ENCODE measurements at places on chromosomes 11 and 22.

DNA sequence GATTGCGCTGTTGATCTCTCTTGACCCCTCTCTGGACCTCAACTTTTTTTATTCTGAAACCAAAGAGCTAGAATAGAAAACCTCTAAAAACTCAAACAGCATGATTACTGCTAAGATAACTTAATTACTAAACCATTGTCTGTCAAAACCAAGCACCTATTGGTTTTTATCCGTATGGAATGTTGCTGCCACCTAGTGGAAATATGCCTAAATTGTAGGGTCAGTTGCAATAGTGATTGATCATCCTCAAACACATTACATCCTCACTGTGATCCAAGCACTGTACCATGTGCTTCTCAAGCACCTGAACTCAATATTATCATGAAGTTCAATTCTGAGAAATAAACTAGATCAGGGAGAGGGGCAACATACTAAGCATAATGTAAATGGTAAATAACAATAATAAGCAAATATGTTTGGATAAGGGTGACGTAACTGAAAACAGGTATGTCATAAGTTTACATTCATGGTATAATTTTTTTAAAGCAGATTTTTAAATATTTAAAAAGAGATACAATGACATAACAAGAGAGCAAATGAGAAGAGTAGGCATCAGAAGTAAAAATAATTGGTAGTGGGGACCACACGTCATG lies 3.8 kb upstream of the OR5A2 start:
- DNase-seq, result no peak

- no peak for DNase-seq
These were observed 3.9 kb downstream of the FRMD8 start for GRCh38 chr11:65390099-65390941.

- DNase-seq, result peak; percentile 43
These were observed 13.3 kb upstream of the CACNA1I start for GRCh38 chr22:39556970-39557841.

DNA sequence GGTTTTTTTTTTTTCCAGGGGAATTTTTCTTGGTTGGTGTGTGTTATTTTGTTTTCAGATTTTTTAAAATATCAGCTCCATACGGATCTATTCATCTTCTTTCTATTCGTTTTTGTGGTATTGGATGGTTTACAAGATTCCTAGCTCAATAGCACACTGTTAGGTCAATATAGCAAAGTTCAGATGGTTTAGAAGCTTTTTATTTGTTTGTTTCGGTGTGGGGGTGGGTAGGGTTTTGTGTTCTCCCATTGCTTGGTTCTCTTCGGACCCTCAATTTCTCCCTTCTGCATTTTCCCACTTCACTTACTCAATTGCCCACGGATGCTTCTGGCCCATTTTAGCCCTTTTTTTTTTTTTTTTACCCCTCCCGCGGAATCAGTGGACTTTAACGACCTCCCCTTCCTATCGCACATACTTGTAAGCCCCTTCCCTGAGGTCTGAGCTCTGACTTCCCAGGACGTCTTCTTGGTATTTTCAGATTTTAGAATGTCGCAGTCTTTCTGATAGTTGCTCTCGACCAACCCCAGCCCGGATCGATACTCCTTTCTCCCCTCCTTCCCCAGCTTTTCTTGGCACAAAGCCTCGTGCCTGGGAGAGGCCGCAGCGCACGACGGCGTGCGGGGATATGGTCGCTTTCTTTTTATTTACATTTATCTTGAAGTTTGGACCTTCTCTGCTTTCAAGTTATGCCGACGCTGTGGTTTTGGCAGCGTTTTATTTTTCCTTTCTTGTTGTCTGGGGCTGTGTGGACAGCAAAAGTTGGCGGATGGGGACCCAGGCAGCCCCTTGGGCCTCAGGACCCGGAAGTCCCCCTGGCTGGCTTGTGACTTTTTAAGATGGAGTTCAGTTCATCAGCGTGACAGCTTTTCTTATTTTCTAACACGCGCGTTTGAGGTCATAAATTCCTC lies 4.4 kb upstream of the SPDYC start:
- DNase-seq, result no peak

GRCh38 chr11:72921028-72921716 lies 107.0 kb downstream of the ATG16L2 start:
- no peak for DNase-seq

GRCh38 chr22:22953791-22954190 lies 66.2 kb downstream of the IGLL5 start:
- no peak for DNase-seq

DNA sequence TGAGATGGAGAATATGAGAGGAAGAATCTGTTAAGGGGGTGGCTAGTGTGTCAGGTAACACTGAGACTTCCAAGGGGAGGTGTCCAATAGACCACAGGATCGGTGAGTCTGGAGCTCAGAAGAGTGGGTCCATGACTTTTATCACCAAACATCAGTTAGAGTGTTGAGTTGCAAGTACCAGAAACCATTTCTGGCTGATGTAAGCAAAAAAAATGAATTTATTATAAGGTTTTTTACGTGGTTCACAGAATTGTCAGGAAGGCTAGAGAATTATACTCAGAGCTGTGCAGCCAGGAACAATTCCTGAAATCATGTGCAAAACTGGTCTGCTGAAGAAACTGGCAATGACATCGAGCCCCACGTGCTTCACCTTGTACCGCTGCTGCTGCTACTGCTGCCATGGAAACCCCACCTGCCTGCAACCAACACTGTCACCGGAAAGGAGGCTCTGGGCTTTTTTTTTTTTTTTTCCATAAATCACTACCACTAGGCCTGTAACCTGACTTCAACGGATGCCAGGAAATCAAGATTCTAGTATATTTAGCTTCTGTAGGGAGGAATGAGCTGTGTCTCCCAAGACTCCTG lies 16.6 kb upstream of the STK33 start:
- DNase-seq, result peak; percentile 32

GRCh38 chr11:72179804-72180396 lies 12.0 kb upstream of the FOLR1 start:
- DNase-seq, result no peak

GRCh38 chr11:15361316-15361715 lies 246.6 kb downstream of the INSC start:
- DNase-seq, result no peak
